Activated CD4-positive, alpha-beta T cell treated with anti-CD3 and anti-CD28 coated beads, Interleukin-2, amount 10 ng/mL, durations not matched to agents 24 days and 14 days (primary cell): ENCODE measurements at places on chromosomes 4 and X. TPM values are rescaled to one million over a fixed set of nuclear protein-coding genes. Genes with fewer than 3 reads are reported as not detected.

The DCLK2 gene
- not detected in 2 replicates for total RNA-seq

DNA sequence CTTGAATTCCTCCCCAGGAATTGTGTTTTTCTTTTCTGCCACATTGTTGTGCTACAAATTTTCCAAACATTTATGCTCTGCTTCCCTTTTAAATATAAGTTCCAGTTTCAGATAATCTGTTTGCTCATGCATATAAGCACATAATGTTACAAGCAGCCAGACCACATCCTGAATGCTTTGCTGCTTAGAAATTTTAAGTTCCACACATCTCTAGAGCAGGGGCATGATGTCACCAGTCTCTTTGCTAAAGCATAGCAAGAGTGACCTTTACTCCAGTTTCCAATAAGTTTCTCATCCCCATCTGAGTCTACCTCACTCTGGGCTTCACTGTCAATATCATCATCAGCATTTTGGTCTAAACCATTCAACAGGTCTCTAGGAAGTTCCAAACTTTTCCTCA, 932.5 kb downstream of the SH3BGRL start:
- H3K4me3 ChIP-seq: no peak overlapping the region
- no peak overlapping the region for H3K27ac ChIP-seq
- no peaks in the 10 kb centered on the region for H3K27me3 ChIP-seq
- no peaks in the 10 kb centered on the region for H3K4me1 ChIP-seq
- H3K36me3 ChIP-seq: no peaks in the 10 kb centered on the region

DNA sequence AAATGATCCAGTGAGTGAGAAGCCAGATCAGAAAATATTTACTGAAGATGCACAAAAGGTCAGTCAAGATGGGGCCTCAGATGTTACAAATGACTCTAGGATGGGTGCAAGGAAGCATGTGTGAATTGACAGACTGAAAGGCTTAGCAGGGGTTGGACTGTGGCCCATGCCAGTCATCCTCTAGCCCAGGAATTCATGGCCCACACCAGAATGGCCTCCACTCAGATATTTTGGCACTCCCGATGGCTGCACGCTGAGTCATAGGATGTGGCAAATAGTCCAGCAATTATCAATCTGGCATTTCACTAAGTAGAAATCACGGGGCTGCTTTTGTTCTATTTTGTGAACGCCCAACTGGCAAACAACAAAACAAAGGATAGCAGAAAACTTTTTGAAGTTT, 406.5 kb downstream of the IQCM start:
- no peaks in the 10 kb centered on the region for H3K36me3 ChIP-seq
- DNase-seq: no peak
- H3K4me1 ChIP-seq: no peaks in the 10 kb centered on the region
- H3K27me3 ChIP-seq: no peaks in the 10 kb centered on the region

DNA sequence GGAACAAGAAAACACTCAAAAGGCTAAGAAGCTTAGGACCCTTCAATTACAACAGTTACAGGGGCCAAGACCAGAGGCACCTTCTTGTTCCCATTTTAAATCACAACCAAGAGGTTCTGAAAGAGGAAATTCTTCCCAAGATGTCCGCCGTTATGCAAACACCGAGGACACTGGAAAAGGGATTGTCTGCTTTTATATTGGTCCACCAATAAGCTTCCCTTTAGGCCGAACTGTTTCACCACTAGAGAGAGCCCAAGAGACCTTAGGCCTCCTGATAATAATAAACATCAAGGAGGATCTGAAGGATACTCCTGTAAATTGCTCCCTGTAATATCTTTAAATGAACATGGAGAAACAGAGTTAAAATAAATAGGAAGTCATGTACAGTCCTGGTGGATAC, 92.6 kb upstream of the NLRP2B start:
- H3K4me3 ChIP-seq: no peak overlapping the region
- H3K27ac ChIP-seq: no peak overlapping the region
- no peaks in the 10 kb centered on the region for H3K36me3 ChIP-seq
- DNase-seq: no peak
- H3K27me3 ChIP-seq: no peaks in the 10 kb centered on the region

The EMCN gene
- total RNA-seq: not detected in 2 replicates

The PPARGC1A gene
- total RNA-seq: not detected in 2 replicates

DNA sequence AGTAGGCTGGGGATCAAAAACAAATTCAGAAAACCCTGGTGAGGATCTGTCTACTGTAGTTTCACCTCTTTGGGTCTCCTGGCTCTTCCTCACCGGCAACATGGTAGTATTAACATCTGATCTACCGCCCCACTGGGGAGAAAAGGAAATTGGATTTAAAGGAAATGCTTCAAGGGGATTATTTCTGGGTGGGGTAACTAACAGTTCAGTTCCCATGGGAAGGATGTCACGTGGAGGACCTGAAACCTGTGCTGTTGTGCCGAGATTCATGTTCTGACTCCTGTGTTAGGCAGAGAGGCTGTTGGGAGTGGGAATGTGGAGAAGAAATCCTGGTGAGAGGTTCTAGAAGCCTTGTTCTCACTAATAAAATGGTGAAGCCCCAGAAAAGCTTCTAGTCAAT, 254.4 kb downstream of the BCOR start:
- DNase-seq: no peak
- H3K4me1 ChIP-seq: no peaks in the 10 kb centered on the region
- no peaks in the 10 kb centered on the region for H3K27me3 ChIP-seq

The GRPR gene
- total RNA-seq: not detected in 2 replicates

GRCh38 chr4:32986236-32986635, 2266.1 kb downstream of the PCDH7 start:
- H3K36me3 ChIP-seq: no peaks in the 10 kb centered on the region
- H3K27ac ChIP-seq: no peak overlapping the region
- DNase-seq: no peak
- H3K4me1 ChIP-seq: no peaks in the 10 kb centered on the region

GRCh38 chr4:11914406-11914805, 485.7 kb upstream of the HS3ST1 start:
- no peaks in the 10 kb centered on the region for H3K4me1 ChIP-seq
- DNase-seq: no peak
- H3K36me3 ChIP-seq: no peaks in the 10 kb centered on the region

GRCh38 chrX:119573840-119574393, 446 bp upstream of the UBE2A start:
- H3K4me3 ChIP-seq: peak overlapping the region; percentile 92
- peak overlapping the region; percentile 89 for H3K27ac ChIP-seq
- peaks cover 6% of the 10 kb centered on the region for H3K36me3 ChIP-seq
- no peaks in the 10 kb centered on the region for H3K27me3 ChIP-seq

DNA sequence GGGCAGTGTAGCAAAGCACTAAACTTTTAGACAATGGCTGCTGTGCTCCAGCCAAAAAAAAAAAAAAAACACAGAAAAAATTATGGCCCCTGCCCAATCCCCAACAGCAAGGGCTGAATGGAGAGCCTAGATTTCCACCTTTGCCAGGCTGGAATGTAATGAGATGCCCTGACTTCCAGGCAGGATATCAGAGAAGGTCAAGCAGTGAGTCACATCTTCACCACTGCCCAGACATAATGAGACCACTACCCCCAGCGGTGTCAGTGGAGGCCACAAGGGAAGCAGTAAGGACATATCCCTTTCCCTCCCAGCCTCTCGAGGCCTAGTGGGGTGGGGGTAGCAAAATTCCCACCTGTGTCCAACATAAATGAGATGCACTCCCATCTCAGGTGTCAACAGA, 216.3 kb upstream of the LEF1 start:
- DNase-seq: no peak
- H3K27ac ChIP-seq: no peak overlapping the region
- H3K4me1 ChIP-seq: peaks cover 1% of the 10 kb centered on the region
- peaks cover 31% of the 10 kb centered on the region for H3K27me3 ChIP-seq
- no peak overlapping the region for H3K4me3 ChIP-seq

GRCh38 chr4:173448103-173448502, 49.2 kb upstream of the SCRG1 start:
- DNase-seq: no peak
- no peak overlapping the region for H3K4me3 ChIP-seq
- no peaks in the 10 kb centered on the region for H3K27me3 ChIP-seq
- peaks cover 3% of the 10 kb centered on the region for H3K36me3 ChIP-seq

GRCh38 chr4:3199653-3200422, 49.1 kb upstream of the MSANTD1 start:
- no peaks in the 10 kb centered on the region for H3K27me3 ChIP-seq
- H3K36me3 ChIP-seq: peaks cover 33% of the 10 kb centered on the region
- H3K4me1 ChIP-seq: peaks cover 55% of the 10 kb centered on the region
- H3K27ac ChIP-seq: no peak overlapping the region
- DNase-seq: no peak

DNA sequence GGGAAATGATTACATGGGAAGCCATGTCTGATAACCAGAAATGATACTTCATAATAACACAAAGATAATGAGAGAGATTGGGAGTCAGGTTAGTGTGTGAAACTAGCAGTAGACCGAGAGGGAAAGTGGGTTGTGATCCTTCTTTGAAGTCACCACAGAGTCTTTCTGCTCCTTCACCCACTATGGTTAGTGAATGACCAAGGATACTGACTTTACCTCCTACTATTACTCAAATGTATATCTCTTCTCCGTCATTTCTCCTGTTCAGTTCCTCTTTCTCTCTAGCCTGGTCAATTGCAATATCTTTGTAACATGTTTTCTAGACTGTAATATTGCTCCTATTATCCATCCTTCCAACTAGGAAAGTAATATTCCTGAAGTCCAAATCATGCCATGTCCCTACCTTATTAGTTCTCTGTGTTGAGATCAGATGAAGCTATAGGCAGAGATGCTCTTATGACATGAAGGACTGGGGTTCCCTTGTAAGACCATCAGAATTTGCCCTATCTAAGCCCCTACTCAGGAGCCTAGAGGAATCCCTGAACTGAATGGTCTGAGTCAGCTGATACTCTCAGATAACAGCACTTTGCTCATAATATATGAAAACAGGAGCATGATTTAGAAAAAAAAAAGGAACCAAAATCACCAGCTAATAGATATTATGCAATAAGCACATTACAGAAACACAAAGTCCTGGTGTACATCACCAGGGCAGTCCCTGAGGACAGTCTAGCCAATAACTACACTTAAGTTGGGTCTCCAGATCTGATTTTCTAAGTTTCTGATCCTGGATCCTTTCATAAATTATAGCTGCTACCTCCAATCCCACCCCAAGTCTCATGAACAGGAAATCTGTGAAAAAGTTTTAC, 81.2 kb downstream of the SHROOM3 start:
- no peaks in the 10 kb centered on the region for H3K36me3 ChIP-seq
- H3K27ac ChIP-seq: no peak overlapping the region
- no peaks in the 10 kb centered on the region for H3K4me1 ChIP-seq
- peaks cover 2% of the 10 kb centered on the region for H3K27me3 ChIP-seq

DNA sequence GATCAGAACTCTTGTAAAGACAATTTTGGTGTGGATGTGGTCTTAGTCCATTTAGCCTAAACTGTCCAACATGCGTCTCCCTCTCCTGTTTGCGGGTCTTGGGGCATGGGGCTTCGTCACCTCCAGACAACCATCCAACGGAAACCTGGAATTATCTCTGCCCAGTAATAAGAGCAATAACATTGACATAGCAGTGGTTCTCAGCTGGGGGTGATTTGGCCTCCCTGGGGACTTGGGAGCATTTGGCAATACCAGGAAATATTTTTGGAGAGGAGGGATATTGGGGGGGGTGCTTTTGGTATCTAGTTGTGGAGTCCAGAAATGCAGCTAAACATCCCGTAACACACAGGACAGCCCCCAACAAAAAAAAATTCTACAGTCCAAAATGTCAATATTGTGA, 47.2 kb downstream of the SEL1L3 start:
- H3K27ac ChIP-seq: no peak overlapping the region
- peaks cover 44% of the 10 kb centered on the region for H3K36me3 ChIP-seq
- H3K4me1 ChIP-seq: peaks cover 3% of the 10 kb centered on the region

DNA sequence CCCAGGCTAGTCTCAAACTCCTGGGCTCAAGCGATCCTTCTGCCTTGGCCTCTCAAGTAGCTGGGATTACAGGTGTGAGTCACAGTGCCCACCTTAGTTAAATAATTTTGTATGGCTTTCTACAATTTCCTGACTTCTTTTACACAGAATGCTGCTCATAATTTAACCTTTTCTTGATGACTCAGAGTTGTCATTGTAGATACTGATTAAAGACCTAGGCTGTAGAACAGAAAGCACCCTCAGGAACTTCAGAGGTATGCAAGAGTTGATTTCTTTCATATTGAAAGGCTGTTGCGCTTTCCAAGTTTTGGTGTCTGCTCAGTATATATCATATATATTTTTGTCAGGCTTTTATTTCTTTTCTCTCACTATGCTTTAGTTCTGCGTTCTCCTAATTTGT, 21.1 kb upstream of the GPR34 start:
- H3K4me3 ChIP-seq: no peak overlapping the region
- peaks cover 21% of the 10 kb centered on the region for H3K36me3 ChIP-seq
- H3K4me1 ChIP-seq: peaks cover 33% of the 10 kb centered on the region

GRCh38 chr4:182795446-182796238, 121.5 kb downstream of the DCTD start:
- DNase-seq: no peak
- no peak overlapping the region for H3K4me3 ChIP-seq
- no peaks in the 10 kb centered on the region for H3K4me1 ChIP-seq
- H3K27ac ChIP-seq: no peak overlapping the region

The SCRG1 gene
- total RNA-seq: not detected in 2 replicates

GRCh38 chr4:80336582-80336981, 1.1 kb downstream of the CFAP299 start:
- no peaks in the 10 kb centered on the region for H3K36me3 ChIP-seq
- no peak for DNase-seq
- H3K4me1 ChIP-seq: peaks cover 10% of the 10 kb centered on the region
- peak overlapping the region; percentile 82 for H3K4me3 ChIP-seq
- peaks cover 27% of the 10 kb centered on the region for H3K27me3 ChIP-seq

- H3K27me3 ChIP-seq: no peaks in the 10 kb centered on the region
- no peak overlapping the region for H3K4me3 ChIP-seq
- no peak overlapping the region for H3K27ac ChIP-seq
- H3K4me1 ChIP-seq: no peaks in the 10 kb centered on the region
Measured at GRCh38 chr4:23952258-23952657, 62.4 kb upstream of the PPARGC1A start.

The GPRASP3 gene
- 0.56 and 1.7 TPM in 2 replicates for total RNA-seq

DNA sequence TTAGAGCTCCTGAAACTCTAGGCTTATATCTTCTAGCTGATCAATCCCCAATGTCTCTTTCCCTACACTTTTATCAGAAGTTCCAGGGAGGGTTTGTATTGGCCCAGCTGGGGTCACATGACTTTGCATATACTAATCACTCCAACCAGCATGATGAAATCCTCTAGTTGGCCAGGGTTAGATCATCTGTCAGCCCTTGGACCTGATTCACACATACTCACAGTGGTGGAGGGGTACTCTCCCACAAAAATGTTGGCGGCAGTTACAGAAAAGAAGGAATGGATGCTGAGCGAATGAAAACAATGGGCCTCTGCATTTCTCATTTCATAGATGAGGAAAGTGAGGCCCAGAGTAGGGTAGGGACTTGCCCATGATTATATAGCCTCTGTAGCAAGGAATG, 151.1 kb downstream of the PJA1 start:
- no peaks in the 10 kb centered on the region for H3K4me1 ChIP-seq
- H3K4me3 ChIP-seq: no peak overlapping the region
- H3K27me3 ChIP-seq: no peaks in the 10 kb centered on the region
- DNase-seq: no peak
- no peaks in the 10 kb centered on the region for H3K36me3 ChIP-seq

The TRIM2 gene
- total RNA-seq: 0.21 TPM in 1 of 2 replicates, not detected in the other

- H3K4me1 ChIP-seq: peaks cover 54% of the 10 kb centered on the region
- H3K4me3 ChIP-seq: peak overlapping the region; percentile 48
- DNase-seq: peak; percentile 82
Measured at GRCh38 chr4:100095729-100096595, 94.3 kb downstream of the DDIT4L start.
